ENCODE measurements at places on chromosomes 11 and 22.

DNA sequence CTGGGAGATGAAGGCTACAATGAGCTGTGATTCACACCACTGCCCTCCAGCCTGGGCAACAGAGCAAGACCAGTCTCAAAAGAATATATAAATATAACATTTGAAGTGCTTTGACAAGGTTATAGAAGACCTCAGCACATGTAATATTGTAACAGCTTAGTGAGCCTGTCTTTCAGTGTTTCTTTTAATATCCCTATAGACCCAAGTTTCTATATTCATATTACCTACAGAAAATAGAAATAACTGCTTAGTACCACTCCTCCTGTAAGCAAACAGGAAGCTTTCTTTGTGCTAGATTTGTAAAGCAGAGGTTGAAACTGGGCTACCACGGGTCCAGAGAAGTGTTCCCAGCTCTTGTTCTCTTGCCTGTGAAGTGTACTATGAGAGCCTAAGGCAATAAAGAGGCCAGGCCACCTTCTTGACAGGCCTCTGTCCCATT, 68.2 kb downstream of the PPP2R1B start:
- DNase-seq, result no peak

GRCh38 chr11:129273944-129274711, 82.0 kb upstream of the ARHGAP32 start:
- no peak for DNase-seq

DNA sequence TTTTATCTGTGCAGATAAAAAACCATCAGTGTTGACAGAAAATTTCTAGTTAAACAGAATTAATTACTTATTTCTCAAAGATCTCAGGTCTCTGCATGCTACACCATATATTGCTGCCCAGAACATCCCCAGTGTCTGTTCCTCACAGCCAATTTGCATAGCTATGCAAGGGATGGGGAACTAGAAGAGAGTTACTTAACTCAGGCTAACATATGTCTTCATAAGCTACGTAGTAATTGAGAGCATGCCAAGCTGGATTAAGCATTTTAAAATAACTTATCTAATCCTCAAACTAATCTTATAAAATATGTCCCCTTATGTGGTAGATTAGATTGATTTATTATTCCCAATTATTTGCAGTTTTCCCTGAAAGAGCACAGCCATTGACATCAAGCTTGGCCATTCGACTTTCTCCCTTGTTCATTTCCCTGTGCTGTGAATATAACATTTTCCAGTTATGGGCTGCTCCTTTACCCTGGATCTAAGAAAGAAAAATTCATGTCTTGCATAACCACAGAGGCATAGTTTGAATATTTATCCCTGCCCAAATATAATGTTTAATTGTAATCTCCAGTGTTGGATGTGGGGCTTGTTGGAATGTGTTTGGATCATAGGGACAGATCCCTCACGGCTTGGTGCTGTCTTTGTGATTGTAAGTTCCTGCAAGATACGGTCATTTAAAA, 69.1 kb downstream of the C11orf87 start:
- no peak for DNase-seq

- no peak for DNase-seq
These were observed 16.9 kb downstream of the ZNF215 start for GRCh38 chr11:6943131-6943530.

DNA sequence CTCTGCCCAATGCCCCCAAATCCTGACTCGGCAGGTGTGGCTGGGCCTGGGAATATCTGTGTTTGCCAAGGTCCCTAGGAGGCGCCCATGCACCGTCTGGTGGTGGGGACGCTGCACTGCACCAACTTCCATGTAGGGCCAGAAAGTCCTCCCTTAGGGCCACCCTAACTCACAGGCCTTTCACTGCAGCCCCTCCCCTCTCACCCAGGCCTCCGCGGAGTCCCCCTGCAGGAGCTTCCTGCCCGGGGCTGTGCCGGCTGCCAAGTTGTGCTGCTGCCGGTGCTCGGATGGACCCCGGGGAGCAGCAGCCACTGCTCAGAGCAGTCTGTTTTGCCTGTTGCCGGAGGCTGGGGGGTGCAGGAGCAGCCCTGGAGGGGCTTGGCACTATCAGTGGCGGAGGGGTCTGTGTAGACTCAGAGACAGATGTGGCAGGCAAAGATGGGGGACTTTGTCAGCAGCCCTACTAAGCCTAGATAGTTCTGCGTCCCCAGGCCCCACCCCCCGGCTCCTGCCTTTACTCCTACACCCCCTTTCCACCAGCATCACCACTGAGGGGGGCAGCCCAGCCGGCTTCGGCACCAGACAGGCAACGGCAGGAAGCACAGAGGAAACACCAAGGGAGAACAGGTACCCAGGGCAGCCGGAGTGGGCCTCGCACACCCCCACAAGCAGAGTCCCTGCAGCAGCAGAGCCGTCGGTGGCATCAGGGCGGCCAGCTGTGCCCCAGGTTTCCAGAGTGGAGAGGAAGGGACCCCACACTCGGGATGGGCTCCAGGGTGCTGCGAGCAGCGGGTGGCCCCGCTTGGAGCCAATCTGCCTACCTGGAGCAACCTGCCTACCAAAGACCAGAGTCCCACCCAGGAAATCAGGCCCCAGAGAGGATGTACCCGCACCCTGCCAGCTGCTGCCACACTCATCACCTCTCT, 124.3 kb downstream of the TRIM29 start:
- no peak for DNase-seq

- DNase-seq, result no peak
These were observed 7.7 kb downstream of the CCS start for GRCh38 chr11:66600631-66601233.

DNA sequence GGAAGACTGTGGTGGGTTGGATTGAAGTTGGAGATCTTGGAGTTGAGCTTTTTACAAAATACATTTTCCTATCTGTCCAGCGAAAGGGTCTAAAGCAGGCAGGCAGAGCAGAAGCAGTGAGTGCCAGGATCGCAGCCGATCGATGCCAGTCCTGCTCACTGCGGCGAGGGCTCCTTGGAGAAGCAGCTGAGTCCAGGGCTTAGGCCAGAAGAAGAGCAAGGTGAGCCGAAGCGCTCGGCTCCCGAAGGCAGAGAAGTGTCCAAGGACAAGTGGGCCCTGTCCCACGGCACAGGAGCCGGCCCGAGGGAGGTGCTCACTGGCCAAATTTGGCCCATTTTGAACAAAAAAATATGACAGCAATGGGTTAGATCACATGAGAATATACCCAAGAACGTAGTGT, 637.8 kb downstream of the BRD1 start:
- no peak for DNase-seq

- no peak for DNase-seq
These were observed 642.7 kb upstream of the TENM4 start for GRCh38 chr11:80083531-80083951.

DNA sequence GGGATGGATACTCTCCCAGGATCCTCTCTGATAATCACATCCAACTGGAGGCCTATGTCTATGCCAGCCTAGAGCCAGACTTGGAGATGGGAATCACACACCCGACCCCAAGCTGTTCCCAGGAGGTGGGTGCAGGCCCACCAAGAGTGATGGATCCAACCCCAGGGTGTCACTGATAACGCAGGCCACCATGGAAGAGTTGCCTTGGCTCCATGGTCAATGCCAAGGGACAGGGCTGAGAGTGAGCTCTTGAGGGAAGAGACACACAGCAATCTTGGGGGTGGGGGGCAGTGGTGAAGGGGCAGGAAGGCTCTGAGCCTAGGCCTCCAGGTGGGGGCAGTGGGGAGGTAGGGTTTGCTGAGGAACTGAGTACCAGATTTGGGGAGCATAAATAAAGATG, 16.9 kb downstream of the TUB start:
- DNase-seq, result no peak

GRCh38 chr22:47040486-47041270, 278.2 kb downstream of the TBC1D22A start:
- DNase-seq, result no peak

DNA sequence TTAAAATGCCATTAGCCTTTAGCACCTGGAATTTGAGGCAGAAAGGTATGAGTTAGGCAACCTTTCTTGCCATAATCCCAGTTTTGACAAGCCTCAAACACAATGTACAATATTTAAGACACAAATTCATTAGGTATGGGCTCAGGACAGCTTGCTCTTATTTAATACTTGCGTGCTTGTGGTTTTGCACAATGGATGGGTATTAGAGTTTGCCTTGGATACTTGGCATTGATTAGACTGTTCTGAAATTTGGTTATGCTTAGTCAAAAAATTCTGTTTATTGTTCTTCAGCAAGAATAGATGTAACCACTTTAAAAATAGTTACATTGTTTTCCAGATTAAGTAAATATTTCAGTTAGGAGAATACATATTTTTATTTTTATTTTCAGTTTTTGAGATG, 5.4 kb upstream of the C11orf65 start:
- no peak for DNase-seq

DNA sequence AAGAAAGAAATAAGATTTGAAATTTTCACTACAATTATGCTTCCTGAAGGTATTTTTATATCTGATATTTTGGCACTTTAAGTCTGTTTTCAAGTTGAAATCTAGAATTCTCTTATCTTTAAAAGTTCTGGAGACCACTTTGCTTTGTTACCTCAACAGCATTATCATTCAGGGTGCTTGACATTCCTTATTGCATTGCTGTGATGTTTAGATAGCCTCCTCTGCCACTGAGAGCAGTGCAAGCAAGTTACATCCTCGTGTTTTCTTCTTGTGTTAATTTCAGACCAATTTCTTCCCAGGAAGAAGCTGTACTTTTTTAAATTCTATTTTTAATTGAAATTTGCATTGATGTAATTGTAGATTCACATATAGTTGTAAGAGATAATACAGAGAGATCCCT, 333.9 kb upstream of the KIRREL3 start:
- DNase-seq, result no peak

GRCh38 chr11:20596205-20597153, 2.9 kb upstream of the SLC6A5 start:
- no peak for DNase-seq

- no peak for DNase-seq
These were observed 6.1 kb upstream of the B3GAT1 start for GRCh38 chr11:134417871-134418840.

DNA sequence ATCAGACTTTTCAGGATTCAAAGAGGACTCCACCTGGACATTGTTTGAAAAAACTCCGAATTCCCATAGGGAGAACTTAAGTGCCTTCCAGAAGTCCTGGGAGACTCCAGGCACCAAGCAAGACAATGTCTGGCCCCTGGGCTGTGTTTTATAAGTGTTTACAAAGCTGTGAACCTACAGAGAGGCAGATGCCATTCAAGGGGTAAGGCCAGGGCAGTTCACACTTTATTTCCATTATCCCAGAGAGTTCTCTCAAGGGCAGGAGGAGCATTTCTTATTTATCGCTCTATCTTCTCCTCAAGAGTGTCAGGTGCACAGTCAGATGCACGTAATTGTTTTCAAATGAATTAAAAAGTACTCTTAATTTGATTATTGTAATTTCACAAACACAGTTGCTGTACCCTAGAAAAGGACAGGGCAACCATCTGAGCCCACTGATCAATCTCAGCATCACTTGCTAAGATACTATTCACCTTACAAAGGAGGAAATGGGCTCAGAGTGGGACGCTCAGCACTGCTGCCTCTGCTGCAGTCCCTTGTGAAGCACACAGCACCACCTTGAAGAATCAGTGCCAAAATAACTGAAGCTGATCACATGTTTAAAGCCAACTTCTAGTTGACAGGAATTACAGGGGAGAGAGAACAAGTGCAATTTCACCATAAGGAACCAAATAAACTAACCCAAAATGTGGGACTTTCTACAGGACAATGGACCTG, 35.0 kb downstream of the RASSF10 start:
- no peak for DNase-seq

DNA sequence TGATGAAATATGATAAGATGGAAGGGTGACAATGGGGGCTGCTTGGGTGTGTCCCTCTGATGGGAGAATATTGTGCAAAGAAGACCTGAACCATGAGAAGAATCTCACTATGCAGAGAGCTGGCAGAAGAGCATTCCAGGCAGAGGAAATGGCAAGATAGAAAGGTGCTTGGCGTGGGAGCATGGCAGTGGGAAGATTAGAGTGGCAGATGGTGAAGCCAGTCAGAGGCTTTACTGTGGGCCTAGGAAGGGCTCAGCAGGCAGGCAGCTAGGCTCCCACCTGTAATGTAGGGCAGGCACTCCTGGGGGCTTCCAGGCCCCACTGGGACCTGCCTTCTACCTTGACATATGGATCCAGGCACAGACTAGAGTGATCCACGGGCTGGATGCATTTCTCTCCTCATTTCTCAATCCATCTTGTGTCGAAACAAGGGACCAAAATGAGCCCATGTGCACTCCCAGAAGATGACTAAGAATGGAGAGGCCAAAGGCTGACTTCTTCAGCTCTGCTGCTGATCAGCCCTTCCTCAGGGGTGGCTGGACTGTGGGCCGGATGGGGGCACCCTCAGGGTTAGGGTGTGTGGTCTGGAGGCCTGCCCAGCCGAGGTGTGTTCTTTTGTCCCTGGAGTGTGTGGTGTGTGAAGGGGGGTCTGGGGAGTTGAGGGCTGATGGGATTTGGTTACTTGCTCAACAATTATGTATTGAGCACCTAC, 88.3 kb downstream of the TSPAN18 start:
- no peak for DNase-seq

GRCh38 chr11:70544774-70545609, 146.7 kb downstream of the CTTN start:
- DNase-seq, result no peak

- no peak for DNase-seq
These were observed 80.5 kb downstream of the KCNQ1 start for GRCh38 chr11:2525166-2525861.

- no peak for DNase-seq
These were observed 27.5 kb downstream of the CLPB start for GRCh38 chr11:72406540-72407527.

DNA sequence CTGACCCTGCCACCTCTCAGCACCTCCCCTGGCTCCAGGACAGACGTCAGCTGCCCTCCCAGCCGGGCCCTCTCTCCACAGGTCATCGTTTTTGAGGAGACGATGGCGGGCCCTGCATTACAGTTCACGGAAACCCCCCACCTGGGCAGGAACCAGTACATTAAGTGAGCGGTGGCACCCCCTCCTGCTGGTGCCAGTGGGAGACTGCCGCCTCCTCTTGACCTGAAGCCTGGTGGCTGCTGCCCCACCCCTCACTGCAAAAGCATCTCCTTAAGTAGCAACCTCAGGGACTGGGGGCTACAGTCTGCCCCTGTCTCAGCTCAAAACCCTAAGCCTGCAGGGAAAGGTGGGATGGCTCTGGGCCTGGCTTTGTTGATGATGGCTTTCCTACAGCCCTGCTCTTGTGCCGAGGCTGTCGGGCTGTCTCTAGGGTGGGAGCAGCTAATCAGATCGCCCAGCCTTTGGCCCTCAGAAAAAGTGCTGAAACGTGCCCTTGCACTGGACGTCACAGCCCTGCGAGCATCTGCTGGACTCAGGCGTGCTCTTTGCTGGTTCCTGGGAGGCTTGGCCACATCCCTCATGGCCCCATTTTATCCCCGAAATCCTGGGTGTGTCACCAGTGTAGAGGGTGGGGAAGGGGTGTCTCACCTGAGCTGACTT, 37.0 kb downstream of the B3GAT1 start:
- DNase-seq, result no peak

- no peak for DNase-seq
These were observed 110.2 kb downstream of the RBFOX2 start for GRCh38 chr22:35918456-35918855.
